ENCODE measurements at places on chromosomes 7 and 10.

DNA sequence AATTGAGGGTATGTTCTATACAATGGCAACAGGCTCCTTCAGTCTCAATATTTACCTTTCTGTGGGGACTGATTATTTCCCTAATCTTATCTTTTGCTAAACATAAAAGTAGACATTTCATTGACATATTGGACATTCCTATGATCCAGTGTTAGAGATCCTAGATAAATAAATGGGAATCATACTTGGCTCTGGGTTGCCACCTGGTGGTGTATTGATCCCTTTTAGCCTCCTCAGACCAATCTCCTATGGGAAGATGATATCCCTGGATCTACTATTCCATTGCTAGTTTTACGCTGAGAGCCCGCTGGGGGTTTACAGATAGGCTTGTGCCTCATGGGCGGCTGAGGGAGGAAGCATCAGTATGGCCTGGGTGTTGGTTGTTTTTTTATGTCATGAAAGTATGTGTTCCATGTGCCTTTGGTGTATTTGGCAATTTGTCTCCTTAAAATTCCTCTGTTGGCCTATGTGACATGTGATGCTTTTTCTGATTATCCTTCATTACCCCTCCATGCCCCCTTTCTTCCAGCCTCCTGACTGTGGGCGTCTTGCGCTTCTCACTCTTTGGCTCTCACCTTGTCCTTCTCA is 18.8 kb downstream of the CELF2 start:
- DNase-seq = no peak

- DNase-seq = no peak
Measured at GRCh38 chr7:32177232-32177631, 107.0 kb upstream of the PDE1C start.

DNA sequence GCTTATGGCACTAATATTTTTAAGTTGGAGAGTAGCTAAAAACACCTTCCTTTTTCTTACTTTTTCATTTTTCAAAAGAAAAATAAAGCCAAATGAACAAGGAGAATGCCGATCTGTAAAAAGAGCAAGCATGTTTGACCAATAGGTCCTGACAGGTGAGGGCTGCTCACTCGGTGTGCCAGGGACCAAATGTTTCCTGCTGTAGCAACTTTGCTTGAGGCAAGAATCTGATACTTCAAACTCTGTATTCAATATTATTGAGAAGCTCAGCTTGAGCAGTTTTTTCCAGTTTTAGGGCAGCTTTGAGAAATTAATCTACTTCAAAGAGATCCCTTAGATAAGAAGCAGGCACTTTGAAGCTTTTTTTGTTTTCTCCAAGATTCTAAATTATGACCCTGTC is 298.1 kb downstream of the BICC1 start:
- DNase-seq = no peak

DNA sequence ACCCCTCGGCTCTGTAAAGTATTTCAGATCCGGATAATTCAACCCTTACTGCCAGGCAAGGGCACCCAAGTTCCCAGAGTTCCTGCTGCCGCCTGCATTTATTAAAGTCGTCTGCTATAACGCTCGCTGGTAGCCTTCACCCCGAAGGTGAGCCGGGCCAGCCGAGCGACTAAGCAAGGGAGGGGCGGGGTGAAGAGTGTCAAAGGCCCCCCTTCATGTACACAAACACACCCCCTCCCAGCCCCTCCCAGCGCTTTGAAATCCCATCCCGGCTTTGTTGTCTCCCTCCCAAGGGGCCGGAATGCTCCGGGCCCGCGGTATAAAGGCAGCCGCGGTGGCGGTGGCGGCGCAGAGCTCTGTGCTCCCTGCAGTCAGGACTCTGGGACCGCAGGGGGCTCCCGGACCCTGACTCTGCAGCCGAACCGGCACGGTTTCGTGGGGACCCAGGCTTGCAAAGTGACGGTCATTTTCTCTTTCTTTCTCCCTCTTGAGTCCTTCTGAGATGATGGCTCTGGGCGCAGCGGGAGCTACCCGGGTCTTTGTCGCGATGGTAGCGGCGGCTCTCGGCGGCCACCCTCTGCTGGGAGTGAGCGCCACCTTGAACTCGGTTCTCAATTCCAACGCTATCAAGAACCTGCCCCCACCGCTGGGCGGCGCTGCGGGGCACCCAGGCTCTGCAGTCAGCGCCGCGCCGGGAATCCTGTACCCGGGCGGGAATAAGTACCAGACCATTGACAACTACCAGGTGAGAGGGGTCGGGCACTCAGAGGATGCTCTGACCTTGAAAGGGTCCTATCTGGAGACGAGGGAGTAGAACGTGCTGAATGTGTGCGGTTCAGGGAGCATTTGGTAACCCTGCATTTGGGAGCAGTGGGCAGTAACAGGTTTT is at the start of gene DKK1:
TSS of gene DKK1 (plus strand) at position 349 of the 889 bp plus-strand sequence. CDS start at position 503, 154 bp downstream.
- no peak for DNase-seq

- DNase-seq = no peak
Measured at GRCh38 chr10:75024971-75025523, 86.4 kb upstream of the SAMD8 start.

GRCh38 chr10:31836569-31837406 is 91.8 kb downstream of the ARHGAP12 start:
- no peak for DNase-seq

GRCh38 chr10:62171791-62172190 is 96.9 kb downstream of the RTKN2 start:
- no peak for DNase-seq

DNA sequence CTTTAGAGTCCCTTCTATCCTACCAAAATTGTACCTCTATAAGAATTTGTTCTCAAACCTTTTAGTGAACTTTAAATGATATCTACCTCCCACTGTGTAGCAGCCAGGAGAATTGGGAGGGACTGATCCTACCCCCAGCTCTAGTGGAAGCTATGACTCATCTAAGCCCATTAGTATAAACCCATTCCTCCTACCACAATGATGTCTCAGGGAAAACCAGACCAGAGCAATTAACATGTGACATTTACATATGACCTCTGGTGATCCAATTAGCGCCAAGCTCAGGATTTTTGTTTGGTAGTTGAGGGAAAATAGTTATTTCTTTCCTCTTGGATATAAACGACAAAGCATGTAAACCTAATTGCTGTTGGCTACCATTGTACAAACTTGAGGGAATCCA is 33.1 kb upstream of the R3HCC1L start:
- no peak for DNase-seq

DNA sequence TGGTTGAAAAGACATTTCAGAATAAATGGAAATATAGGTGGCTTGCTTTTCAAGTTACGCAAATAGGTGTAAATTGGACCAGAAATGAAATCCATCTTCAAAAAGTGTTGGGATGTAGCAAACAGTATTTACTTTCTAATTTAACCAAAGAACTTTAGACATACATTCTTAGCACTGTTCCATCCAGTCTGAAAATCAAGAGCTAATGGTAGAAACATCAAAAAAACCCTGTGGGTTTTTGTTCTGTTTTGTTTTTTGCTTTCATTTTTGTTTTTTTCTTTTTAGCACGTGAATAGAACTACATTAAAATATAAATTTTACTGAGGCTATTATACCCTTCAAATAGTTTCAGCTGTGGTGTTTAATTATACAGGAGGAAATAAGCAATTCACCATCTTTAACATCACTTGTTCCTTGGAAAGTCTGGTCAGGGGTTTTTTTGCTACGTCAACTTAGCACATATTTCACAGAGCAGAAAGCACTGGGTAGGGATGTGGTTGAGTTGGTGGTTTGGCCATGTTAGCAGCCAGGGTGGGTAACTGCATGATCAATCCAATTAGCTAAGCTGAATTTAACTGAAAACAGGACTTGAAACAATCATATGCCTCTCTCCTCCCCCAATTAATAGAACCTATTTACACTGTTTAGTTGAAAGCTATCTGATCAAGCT is 275.4 kb upstream of the PFKP start:
- no peak for DNase-seq

DNA sequence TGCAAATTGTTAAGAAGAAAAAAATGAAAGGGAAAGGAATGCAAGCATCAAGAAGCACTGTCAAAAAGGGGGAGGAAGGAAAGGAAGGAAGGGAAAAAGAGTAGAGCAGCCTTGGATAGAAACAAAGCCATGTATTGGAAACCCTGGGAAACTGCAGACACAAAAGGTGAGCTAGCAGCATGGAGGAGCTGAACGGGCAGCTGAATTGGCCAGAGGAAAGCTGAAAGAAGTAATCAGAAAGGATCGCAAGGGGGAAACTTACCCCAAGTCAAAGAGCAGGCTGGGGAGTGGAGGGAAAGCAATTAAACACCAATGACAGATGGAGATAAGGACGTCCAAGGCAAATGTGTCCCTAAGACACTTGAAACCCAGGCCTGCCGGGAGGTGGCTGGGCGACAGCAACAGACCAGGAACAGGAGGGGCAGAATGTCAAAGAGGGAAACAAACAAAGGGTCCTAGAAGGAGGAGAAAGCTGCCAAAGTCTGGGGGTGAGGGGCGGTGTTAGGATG is 93.8 kb upstream of the SVIL start:
- DNase-seq = no peak

DNA sequence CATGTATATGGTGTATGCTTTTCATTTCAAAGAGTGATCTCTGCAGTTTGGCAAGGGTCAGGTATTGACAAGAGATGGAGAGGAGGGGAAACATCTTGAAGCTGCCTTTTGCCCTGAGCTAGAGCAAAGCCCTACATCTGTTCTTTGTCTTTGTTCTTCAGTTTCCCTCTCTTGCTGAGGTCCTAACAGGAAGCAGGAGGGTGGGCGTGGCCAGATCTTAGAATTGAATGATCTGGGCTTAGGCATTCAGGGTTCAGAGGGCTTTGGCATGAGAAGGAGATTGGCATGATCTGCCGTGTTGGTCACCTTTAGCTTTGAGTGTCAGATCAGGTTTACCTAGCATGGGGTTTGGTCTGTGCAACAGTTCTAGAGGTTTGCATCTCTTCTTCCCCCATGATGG is 41.3 kb downstream of the LRMDA start:
- DNase-seq = no peak

- DNase-seq = no peak
Measured at GRCh38 chr7:121195874-121196273, 132.9 kb upstream of the WNT16 start.

DNA sequence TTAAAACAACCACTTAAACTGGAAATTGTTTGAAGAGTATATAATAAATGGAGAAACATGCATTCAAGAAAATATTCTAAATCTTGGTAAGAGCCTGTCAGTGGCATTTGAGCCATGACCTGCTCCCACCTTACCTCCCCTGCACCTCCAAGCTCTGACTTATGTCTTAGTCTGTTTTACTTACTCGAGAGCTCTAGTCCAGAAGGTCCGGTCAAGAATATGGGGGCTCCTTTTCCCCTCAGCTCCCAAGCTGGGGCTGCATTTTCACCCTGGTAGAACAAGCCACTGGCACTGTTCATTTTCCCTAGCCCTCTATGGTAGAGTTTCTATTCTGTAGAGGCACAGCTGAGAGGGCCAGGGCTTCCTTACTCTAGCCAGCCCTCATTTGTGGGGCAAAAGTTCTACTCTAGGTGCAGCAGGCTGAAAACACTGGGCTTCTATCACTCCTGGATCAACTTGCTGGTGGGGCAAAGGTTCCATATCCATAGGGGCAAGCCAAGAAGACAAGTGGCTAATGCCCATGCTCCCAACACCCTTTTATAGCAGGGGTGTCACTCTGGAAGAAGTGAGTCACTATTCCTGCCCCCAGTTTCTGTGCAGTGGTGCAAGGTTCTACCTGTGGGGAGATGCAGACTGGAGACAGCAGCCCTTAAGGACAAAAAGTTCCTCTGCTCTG is 40.6 kb downstream of the ZNF438 start:
- no peak for DNase-seq

DNA sequence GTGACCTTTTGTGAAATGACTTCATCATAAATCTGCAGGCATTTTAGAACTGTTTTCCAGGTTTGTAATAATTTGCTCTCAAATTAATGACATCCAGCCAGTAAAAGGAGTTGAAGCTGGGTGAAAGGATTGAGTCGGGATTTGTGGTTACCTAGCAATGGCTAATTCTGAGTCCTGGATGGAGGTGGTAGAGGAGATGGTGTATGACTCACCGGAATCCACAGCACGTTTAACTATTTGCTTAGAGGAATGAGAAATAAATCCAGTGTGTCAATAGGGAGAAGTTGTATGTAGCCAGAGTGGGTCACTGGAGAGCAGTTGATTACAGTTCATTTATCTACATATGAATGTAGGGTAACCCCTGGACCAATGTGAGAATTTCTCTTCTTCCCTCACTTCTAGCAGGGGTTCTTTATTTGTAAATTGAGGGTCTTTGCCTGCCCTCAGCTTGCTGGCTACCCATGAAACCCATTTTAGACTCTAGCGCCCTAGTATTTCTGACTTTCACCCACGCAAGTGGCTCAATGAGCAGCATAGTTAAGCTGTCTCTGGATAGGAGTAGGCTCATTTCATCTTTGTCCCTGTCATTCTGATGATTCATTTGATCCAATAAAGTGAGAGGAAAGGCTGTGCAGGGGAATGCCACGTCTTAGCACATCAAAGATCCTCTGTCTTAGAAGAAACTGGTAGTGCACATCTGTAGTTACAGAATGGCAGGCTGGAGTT is 547.8 kb downstream of the SORCS3 start:
- DNase-seq = no peak

GRCh38 chr7:112160130-112160770 is 45.9 kb downstream of the DOCK4 start:
- DNase-seq = no peak

DNA sequence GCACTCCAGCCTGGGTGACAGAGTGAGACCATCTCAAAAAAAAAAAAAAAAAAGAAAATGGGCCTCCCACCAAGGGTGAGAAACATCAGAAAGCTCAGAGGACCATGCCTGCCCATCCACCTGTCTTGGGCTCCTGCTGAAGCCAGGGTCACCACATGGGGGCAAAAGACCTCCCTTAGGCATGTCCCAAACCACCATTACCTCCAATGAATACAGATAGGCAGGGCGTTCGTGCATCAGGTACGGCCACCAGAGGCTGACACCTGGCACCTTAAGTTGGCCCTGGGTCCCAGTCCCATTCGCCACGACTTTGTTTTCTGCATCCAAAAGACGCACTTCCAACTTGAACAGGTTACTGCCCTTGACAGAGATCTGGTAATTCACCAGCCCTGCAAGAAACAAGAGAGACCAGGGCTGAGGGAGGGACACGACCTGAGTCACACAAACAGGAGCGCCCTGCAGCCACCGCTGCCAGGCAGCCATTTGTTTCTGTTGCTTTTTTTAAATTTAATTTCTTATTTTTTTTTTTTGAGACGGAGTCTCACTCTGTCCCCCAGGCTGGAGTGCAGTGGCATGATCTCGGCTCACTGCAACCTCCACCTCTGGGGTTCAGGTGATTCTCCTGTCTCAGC is 6.1 kb downstream of the GUSB start:
- DNase-seq = no peak

GRCh38 chr7:100884736-100885439 is 4.6 kb downstream of the UFSP1 start:
- no peak for DNase-seq

- DNase-seq = no peak
Measured at GRCh38 chr10:124688386-124688785, 55.8 kb downstream of the FAM53B start.

Measured in stimulated activated CD4-positive, alpha-beta T cell treated with anti-CD3 and anti-CD28 coated beads, Interleukin-12 subunit alpha, Interleukin-12 subunit beta, amount 100 ng/mL, for 4 hours (primary cell).